ENCODE measurements at places on chromosomes 16 and 17.

GRCh38 chr17:79547586-79547985 lies 63.3 kb downstream of the RBFOX3 start:
- no peak for DNase-seq

DNA sequence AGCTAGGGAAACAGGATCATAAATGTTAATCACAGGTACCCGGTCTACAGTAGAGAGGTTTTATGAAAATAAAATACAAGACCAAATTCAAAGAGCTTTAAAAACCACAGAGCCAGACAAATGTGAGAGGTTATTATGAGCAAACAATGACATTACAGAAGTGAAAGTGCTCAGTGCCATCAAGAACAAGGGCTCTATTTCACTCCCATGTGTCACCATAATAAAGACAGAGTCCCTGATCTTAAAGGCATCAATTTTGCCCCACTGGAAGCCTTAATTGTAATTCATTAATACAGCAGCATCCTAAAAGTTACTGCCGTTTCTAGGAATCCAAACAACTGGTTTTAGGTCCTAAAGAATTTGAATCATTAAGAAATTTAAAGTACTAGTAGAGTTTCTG lies 43.7 kb upstream of the CDRT4 start:
- DNase-seq = no peak

- DNase-seq = no peak
These were observed 30.7 kb upstream of the POLR3E start for GRCh38 chr16:22266546-22266945.

DNA sequence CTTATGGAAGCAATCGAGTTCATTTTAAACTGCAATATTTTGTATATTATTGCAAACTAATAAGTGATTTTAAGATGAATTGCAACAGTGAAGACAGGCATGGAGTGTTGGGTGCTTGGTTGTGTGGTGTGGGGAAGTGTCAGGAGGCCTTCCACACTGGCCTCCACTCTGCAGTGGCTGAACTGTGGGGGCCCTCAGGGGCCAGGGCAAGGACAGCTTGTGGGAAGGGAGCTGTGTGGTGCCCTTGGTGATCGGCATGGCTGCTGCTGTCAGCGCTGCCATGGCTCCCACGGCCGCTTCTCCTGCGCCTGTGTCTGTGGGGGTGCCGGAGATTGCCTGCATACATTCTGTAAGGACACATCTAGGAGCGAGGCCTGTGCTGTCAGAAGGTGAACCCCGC lies 19.2 kb downstream of the TCF25 start:
- DNase-seq = no peak

DNA sequence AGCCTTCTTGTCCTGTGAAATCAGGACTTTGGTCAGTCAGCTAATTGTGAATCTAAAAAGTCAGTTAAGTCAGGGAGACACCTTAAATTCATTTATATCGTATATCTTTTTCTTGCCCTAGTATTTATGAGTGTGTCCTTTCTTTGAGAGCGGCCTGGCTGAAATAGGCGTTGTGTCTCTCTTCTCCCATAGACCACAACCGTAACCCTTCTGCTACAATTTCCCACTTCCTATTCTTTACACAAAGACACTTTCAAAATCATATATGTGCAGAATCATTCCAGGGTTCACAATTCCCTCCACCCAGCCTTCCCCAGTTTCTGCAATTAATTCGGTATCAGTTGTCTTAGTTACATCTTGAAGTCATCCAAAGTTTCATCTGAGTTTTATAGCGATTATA lies 14.0 kb upstream of the COTL1 start:
- no peak for DNase-seq

GRCh38 chr17:74923538-74924249 lies 379 bp upstream of the OTOP2 start:
- DNase-seq = peak; percentile 34

- DNase-seq = no peak
These were observed 9.4 kb upstream of the NPTX1 start for GRCh38 chr17:80485846-80486245.

DNA sequence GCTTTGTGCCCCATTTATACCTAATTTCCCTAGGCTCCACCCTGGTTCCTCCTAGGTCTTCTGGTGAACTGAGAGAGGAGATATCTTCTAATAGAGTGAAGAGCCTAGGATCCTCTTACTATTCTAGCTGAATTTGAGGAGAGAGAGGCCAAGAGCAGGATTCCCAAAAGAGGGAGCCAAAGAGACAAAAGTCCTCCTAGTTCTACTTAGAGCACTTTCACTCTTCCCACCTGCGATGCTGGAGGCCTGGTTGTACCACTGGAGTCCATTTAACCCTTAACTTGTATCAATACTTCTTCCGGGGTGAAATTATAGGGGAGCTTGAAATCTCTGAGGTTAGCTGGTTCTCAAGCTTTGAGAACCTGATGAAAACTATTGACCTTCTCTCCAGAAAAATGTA lies 3.4 kb upstream of the SSH2 start:
- DNase-seq = peak; percentile 46

DNA sequence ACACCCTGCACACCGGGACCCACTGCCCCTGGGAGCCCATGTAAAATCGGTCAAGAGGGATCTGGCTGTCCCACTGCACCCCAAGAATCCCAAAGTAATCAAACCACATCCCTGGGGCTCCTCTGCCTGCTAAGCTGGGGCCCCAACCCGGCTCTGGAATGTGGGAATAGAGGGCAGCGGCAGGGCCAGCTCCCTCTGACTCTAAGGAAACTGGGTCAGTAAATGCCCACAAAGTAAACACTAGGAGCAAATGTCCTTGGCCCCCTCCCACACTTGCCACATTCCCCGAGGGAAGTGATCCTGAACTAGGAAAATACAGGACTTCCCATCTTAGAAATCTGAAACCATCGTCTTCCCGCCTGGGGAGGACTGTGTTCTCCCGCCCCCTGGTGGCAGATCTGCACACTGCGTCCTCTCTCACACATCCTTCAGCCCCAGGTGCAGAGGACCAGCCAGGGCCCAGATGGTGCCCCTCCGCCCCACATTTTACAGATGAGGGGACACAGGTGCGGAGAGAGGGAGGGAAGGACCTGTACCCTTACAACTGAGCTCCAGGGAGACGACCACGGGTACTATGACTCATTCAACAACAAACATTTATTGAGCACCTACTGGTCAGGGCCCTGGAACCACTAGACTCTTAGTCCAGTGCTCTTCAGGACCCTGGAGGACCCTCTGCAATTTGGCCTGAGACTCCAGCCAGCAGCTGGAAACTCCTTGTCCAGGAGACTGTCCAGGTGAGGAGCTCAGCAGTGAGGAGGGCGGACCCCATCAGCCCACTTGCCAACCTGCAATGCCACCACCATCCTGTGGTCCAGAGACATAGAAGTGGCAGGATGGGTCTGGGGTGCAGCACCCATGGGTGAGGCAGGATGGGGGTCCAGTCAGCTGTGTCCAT lies 10.1 kb downstream of the P3H4 start:
- peak; percentile 92 for DNase-seq

GRCh38 chr17:17104494-17104893 lies 62.2 kb downstream of the MPRIP start:
- DNase-seq = no peak

- DNase-seq = no peak
These were observed 4.8 kb upstream of the PPP1R9B start for GRCh38 chr17:50155115-50155819.

DNA sequence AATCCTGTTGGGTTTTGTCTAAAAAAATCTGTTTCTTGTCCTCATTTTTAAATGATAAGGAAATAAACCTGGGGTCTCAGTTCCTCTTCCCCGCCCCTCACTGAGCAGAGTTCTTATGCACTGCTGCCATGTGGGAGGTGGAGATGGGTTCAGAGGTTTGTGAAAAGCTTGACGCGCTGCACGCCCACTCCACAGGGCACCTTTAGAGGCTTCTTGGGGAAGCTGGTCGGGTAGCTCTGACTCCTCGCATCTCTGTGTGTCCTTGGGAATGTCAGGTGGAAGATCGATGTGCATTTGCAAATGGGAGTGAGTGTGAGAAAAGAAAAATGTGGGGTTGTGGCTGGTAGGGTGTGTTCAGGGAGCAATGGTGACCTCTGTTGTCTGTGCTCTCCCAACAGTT lies 4.7 kb upstream of the ZNHIT3 start:
- peak; percentile 16 for DNase-seq

- peak; percentile 93 for DNase-seq
These were observed 37.2 kb upstream of the ADGRG1 start for GRCh38 chr16:57591086-57591869.

GRCh38 chr17:81511804-81512561 lies 616 bp downstream of the ACTG1 start:
- no peak for DNase-seq
